ENCODE measurements at places on chromosomes 2 and 18.

GRCh38 chr2:198968545-198968944 lies 489.2 kb downstream of the SATB2 start:
- no peak for DNase-seq

DNA sequence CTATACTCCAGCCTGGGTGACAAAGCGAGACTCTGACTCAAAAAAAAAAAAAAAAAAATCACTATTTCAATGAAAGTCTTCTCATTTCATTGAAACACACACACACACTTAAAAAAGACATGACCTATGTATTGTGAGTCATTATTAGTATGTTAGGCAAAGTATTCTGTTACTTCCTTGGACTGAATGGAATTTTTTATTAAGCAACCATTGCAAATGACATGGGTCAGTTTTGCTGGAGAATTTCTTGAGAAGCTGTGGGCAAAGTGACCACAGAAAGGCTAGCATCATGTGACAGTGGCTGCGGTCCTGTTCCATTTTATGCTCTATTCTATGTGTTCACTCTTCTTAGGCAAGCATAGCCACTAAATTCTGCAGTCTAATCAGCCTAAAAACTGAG lies 695.7 kb downstream of the TDRD15 start:
- no peak for DNase-seq

DNA sequence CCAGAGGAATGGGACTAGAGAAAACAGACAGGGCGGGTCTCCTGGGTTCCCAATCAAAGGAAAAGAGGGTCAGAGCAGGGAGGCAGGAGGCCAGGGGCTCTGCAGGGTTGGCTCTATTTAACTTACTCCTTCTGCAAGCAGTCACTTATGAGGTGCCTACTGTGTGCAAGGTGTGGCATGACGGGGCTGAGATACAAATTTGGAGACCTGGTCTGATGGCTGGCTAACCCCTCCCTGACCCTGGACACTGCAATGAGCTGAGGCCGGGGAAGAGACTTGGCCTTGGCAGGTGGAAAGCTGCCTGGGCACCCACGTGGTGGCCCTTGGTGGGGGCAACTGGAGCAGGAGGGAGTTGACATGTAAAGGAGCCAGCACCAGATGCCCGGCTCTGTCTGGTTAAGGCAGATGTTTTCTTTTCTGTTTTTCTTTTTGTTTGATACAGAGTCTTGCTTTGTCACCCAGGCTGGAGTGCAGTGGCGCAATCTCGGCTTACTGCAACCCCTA lies 148.5 kb upstream of the GATA6 start:
- no peak for DNase-seq

GRCh38 chr18:49893036-49893435 lies 79.7 kb upstream of the ACAA2 start:
- DNase-seq: no peak

GRCh38 chr18:26768385-26768784 lies 97.1 kb downstream of the AQP4 start:
- no peak for DNase-seq

DNA sequence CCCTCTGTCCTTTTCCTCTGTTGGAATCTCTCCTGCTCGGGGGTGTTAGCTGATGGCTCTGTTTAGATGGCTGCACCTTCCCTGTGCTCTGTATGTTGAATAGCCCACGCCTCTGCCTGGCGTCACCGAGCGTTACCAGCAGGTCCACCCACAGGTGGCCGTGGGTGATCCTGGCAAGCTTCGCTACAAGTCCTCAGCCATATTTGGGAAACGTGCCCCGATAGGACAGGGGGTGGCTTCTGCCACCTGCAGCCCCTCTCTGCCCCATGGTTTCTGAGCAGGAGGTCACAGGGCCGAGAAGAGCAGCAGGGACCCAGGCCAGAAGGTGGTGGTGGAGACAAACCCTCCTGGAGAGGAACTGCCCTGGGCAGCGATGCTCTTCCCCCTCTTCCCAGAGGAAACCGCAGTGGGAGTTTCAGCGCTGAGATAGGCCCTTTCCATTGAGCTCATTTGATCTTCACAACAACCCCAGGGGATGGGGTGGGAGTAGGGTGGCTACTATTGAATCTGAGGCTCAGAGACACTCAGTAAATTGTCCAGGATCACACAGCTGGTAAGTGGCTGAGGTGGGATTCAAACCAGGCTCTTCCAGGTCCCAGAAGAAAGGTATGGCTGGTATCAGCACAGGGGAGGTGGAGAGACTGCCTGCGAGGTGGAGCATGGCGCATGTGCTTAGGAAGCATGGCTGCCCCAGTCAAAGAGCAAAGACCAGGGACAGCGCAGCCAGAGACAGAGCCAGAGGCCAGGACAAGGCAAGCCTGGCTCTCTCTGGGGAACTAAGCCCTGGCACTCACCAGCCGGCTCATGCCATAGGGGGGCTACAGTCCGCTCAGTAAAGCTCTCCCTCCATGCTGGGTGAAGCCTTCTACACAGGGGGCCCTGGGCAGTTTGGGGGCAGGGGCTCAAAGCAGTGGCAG lies 15.0 kb downstream of the NGEF start:
- DNase-seq: no peak

DNA sequence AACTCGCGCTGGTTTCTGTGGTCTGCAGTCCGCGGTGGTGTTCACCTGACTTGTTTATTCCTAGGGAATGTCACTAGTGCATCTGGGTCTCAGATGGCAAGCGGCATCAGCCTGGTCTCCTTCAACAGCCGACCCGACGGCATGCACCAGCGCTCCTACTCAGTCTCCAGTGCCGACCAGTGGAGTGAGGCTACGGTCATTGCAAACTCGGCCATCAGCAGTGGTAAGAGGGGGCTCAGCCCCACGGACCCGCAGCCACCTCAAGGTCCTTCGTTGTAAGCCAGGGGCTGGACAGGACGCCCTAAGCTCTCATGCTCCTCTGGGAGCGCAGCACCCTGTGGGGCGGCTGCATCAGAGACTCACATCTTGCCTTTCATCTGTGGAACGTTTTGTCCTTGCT lies 237.5 kb downstream of the GBX2 start:
- DNase-seq: no peak

DNA sequence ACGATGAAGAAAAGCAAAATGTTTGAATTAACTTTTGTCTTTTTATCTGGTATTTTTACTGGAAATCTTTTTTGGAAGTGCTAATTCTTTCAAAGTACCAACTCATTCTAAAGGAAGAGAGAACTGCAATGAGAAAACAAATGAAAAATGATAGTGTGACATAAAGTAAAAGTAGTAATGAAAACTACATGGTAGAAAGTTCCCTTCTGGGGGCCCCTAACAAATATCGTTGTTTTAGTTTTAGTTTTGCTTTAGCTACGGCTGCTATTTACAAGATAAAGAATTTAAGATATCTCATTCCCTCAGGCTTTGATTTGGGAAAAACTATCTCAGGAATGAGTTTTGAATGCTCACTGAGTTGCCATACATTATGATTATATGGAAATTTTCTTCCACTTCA lies 161.4 kb downstream of the XIRP2 start:
- DNase-seq: no peak

GRCh38 chr2:66874411-66874810 lies 439.5 kb downstream of the MEIS1 start:
- no peak for DNase-seq

GRCh38 chr2:146123714-146124113 lies 1603.8 kb upstream of the ZEB2 start:
- DNase-seq: no peak

- DNase-seq: no peak
Measured at GRCh38 chr2:137508739-137509384, 455.4 kb upstream of the HNMT start.

GRCh38 chr2:120899771-120900170 lies 164.1 kb downstream of the GLI2 start:
- DNase-seq: no peak

GRCh38 chr18:78240627-78241252 lies 738.9 kb upstream of the SALL3 start:
- no peak for DNase-seq

DNA sequence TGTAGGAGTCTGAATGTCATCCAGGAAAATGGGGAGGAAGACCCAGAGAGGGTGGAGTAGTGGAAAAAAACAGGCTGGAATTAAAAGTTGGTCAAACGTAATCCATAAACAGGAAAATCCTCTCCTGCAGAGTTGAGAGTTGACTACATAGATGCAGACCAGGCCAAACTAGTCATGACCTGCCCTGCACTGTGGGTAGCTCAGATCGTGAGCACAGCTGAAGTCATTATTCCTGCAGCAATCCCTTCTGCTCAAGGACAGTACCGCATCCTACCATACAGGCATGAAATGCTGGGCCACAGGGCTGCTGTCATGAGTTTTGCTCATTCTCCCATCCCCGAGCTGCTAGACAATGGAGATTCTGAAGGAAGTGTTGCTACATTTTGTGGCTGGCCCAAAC lies 352.2 kb downstream of the EN1 start:
- no peak for DNase-seq

DNA sequence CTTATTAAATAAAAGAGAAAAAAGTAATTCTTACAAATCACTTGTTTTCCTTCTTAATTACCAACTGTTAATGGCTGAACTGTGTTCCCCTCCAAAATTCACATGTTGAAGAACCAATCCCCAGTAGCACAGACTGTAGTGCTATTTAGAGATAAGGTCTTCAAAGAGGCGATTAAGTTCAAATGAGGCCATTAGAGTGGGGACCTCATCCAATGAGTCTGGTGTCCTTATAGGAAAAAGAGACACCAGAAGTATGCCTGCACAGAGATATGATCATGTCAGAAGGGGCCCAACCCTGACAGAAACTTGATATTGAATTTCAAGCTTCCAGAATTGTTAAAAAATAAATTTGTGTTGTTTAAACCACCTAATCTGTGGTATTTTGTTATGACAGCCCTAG lies 89.8 kb downstream of the MEMO1 start:
- DNase-seq: no peak

DNA sequence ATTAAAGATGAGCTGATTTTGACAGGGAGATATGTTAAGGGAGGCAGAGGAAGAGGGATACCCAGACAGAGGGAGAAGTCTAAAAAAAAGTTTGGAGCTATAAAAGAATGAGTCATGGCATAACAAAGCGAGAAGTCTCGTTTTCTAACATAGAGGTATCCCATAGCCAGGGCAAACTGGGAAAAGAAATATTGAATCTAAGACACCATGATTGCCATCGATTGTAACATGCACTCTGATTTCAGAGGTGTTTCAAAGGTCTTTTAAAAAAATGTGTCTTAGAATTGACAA lies 110.7 kb downstream of the MDH1 start:
- no peak for DNase-seq

DNA sequence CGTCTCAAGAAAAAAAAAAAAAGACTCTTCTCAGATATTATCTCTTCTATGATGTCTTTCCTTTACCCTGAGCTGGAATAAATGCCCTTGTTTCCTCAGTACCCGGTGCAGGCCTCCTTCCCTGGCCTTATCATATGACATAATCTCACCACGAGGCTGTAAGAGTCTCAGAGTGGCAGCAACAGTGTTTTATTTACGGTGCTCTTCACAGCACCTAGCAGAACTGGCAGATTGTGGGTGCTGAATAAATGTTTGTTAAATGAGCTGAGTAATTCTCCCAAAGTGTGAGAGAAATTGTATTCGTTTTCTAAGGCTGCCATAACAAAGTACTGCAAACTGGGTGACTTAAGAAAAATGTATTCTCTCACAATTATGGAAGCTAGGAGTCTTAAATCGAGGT lies 82.8 kb upstream of the CD28 start:
- no peak for DNase-seq

- DNase-seq: no peak
Measured at GRCh38 chr2:216236486-216236885, 127.3 kb downstream of the XRCC5 start.

- DNase-seq: no peak
Measured at GRCh38 chr2:152759290-152760072, 41.1 kb downstream of the ARL6IP6 start.

DNA sequence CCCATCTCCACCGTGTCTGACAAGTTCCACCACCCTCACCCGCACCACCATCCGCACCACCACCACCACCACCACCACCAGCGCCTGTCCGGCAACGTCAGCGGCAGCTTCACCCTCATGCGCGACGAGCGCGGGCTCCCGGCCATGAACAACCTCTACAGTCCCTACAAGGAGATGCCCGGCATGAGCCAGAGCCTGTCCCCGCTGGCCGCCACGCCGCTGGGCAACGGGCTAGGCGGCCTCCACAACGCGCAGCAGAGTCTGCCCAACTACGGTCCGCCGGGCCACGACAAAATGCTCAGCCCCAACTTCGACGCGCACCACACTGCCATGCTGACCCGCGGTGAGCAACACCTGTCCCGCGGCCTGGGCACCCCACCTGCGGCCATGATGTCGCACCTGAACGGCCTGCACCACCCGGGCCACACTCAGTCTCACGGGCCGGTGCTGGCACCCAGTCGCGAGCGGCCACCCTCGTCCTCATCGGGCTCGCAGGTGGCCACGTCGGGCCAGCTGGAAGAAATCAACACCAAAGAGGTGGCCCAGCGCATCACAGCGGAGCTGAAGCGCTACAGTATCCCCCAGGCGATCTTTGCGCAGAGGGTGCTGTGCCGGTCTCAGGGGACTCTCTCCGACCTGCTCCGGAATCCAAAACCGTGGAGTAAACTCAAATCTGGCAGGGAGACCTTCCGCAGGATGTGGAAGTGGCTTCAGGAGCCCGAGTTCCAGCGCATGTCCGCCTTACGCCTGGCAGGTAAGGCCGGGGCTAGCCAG lies 1.2 kb downstream of the ONECUT2 start:
- DNase-seq: no peak

GRCh38 chr2:101464841-101465240 lies 10.1 kb downstream of the RFX8 start:
- DNase-seq: no peak

DNA sequence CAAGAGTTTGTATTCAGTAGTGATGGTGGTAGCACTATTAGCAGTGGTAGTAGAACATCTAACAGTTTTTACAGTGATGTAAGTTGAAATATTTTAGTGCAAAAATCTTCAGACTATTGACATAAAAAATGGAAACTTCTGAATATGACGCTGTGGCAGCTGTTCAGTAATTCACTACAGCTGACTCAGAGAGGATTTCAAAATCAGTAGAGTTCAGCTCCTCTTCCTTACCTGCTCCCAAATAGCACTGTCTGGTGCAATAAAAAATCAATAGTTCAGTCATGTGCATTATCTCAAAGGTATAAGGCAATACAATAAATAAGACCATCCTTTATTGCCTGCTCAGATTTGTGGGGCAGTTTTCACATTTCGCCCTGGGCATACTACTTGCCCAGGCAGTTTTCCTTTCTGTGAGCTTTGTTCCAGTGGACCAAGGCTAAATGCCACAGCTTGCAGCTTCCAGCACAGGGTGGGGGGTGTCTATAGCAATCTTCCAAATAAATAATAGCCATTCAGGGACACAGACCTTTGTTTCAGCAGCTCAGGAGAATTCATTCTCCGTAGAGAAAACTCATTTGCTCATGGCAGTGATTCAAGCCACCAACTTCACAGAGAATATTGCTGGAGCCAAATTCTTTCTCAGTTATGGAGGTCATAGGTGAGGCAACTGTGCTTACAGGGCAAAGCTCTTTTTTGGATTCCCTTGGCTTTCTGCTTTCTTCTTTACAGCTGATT lies 33.9 kb upstream of the GORASP2 start:
- no peak for DNase-seq

- DNase-seq: no peak
Measured at GRCh38 chr2:222751238-222751637, 79.8 kb downstream of the MOGAT1 start.

- DNase-seq: no peak
Measured at GRCh38 chr2:188956961-188957360, 17.2 kb upstream of the COL3A1 start.

GRCh38 chr2:215149894-215150293 lies 11.5 kb upstream of the ABCA12 start:
- no peak for DNase-seq
